Sigmoid colon (tissue), 7 donors: ENCODE measurements at places on chromosomes 6 and 20. TPM values are rescaled to one million over a fixed set of nuclear protein-coding genes. Genes with fewer than 3 reads are reported as not detected.
A peak's percentile ranks its signal among the peaks of the same experiment; 100 is the strongest.

GRCh38 chr20:33578510-33578909, 83.6 kb upstream of the C20orf144 start:
- no peak overlapping the region for H3K27ac ChIP-seq
- H3K4me3 ChIP-seq = no peak overlapping the region
- H3K4me1 ChIP-seq = peaks cover 25% of the 10 kb centered on the region

- H3K4me3 ChIP-seq = no peak within 1 kb of the TSS
- DNase-seq = no peak
- H3K4me1 ChIP-seq = no peaks in the 10 kb centered on the region
- no peaks in the 10 kb centered on the region for H3K36me3 ChIP-seq
- no peaks in the 10 kb centered on the region for H3K27me3 ChIP-seq
- H3K27ac ChIP-seq = no peak within 1 kb of the TSS
Measured at GRCh38 chr6:63319939-63320338, at the start of gene LGSN. LGSN (minus strand) TSS chr6:63319983; CDS start chr6:63319943, 40 bp downstream.

- no peaks in the 10 kb centered on the region for H3K4me1 ChIP-seq
- H3K4me3 ChIP-seq = peak overlapping the region; percentile 6
- peaks cover 51% of the 10 kb centered on the region for H3K27me3 ChIP-seq
- H3K27ac ChIP-seq = peak overlapping the region; percentile 10
- DNase-seq = no peak
Measured at GRCh38 chr6:28490205-28490890, 25.2 kb downstream of the GPX6 start.

MCUR1 gene
- total RNA-seq = 10.0 TPM

RAET1L gene
- total RNA-seq = not detected
